ENCODE measurements at places on chromosomes 6 and 20. TPM values are rescaled to one million over a fixed set of nuclear protein-coding genes. Genes with fewer than 3 reads are reported as not detected.

The KCNK5 gene
- total RNA-seq = 0.16 TPM

The PRDM1 gene
- 5.0 TPM for total RNA-seq

The IDH3B gene
- total RNA-seq = 95.2 TPM

The BPIFB4 gene
- total RNA-seq = not detected

The OR12D2 gene
- total RNA-seq = not detected

The MEI4 gene
- 0.27 TPM for total RNA-seq

The OR2J1 gene
- total RNA-seq = not detected

The MMS22L gene
- 9.5 TPM for total RNA-seq

The HRH3 gene
- total RNA-seq = 28.0 TPM

The STX11 gene
- total RNA-seq = 1.2 TPM

The RHAG gene
- not detected for total RNA-seq

The PRL gene
- not detected for total RNA-seq

The TGM3 gene
- not detected for total RNA-seq

The NOX3 gene
- total RNA-seq = not detected

Data from dorsolateral prefrontal cortex (tissue), 122 donors.